Activated CD4-positive, alpha-beta T cell treated with anti-CD3 and anti-CD28 coated beads for 24 hours (primary cell): ENCODE measurements at places on chromosomes 16 and 17.

GRCh38 chr16:711548-712320 lies 3.2 kb upstream of the METRN start:
- DNase-seq, result peak; percentile 72

GRCh38 chr16:84166796-84167695 lies 19.8 kb downstream of the TAF1C start:
- no peak for DNase-seq

GRCh38 chr17:77444628-77444983 lies 303.8 kb downstream of the SEC14L1 start:
- DNase-seq, result no peak

DNA sequence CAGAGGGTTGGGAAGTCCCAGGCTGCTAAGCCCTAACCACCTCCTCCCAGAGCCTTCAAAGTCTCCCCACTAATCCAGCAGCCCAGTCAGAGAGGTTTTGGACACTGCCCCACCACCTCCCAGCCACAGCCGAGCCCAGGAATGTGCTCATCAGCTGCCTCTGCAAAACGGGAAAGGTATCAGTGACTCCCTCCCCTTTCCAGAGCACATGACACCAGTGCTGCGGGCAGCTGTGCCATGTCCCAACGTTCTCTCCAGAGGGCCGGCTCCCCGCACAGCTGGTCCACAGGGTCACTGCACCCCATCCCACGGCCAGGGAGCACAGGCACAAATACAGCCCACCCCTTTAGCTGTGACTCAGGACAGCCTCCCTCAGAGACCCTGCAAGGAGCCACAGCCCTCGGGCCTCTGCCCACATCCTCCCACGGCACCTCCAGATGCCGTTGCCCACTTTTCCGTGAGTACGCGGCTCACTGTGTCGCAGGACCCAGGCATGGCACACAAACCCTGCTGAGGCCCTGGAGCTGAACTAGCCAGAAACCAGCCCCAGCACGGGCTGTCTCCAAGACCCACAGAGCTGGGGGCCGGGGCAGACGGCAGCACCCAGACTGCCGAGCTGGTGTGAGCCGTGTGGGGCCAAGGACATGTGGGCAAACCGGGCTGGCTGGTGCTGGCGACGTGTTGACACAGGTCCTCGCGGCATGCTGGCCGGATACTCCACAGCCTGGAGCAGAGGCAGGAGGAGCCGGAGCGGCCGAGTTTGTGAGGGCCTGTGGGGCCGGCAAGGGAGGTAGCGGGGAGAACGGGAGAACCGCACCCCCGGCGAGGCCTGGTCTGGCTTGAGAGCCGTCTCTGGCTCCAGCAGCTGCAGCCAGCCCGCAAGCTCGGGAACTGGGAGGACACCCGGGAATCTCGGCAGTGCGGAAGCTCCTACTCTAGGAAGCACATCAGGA lies 6.3 kb upstream of the PPP1R27 start:
- no peak for DNase-seq

- no peak for DNase-seq
These were observed 36.6 kb downstream of the BAHCC1 start for GRCh38 chr17:81431545-81432482.

- no peak for DNase-seq
These were observed 121.6 kb downstream of the ZNF423 start for GRCh38 chr16:49734331-49734730.

- DNase-seq, result peak; percentile 35
These were observed 715 bp downstream of the TLCD3A start for GRCh38 chr17:732902-733720.

DNA sequence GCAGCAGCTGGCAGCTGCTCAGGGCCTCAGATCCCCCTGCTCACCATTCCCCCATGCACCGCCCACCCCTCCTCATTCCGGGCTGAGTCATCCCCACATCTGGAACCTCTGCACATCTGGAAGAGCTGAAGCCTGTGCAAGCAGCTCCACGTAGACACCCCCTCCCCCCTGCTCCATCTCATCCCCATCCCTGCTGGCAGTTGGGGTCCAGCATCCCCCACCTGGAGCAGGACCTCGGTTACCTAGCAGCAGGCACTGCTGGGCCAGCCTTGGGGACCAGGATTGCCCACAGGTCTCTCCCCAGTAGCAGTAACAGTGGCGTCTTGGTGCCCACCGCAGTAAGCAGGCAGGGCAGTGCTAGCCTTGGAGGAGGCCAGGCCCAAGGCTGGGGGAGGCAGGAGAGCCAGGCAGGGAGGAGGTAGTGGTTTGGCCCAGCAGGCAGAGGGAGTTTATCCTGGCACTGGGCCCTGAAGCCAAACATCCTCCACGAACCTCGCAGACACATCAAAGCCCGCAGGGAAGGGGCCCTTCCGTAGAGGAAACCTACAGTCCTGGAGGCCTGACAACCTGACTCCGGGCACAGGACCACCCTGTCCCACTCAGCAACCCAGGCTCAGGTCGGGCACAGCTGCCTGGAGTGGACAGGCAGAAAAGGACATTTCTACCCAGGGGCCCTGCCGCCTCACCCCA lies 7.7 kb upstream of the TMEM92 start:
- DNase-seq, result no peak

- DNase-seq, result no peak
These were observed 255.7 kb upstream of the DYNLRB2 start for GRCh38 chr16:80285104-80285503.

DNA sequence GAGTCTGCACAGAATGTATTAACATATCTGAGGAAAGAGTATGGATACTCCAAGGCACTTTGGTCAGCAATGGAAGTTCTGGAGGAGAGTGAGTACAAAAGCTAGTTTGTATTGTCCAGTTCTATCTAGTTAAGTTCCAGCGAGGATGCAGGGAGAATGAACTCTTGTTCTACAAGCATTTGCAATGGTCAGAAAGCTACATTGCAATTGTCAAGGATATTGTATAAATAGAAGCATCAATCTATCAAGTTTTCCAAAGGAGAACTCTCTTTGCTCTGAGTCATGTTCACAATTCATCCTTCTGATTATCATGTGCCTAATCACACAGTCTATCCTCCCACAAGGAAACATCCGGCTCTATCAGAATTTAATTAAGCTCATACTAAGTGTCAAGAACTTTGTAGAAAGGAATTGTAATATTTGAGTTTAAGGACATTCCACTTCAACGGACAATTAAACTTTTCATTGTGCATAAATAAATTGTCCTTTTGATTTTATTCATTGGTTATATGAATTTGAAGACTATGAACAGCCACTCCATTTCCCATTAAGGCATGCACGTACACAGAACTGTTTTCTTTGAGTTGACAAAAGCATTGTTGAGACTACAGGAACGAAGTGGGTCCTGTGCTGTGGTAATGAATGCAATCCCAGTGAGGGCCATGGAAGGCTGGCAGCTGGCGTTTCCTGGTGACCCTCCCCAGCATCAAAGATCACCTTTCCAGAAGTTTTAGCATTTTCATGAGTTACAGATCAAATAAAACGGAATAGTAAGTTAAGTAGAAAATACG lies 973.5 kb upstream of the GOT2 start:
- DNase-seq, result no peak

- peak; percentile 10 for DNase-seq
These were observed 25.8 kb downstream of the LITAF start for GRCh38 chr16:11560701-11561453.

DNA sequence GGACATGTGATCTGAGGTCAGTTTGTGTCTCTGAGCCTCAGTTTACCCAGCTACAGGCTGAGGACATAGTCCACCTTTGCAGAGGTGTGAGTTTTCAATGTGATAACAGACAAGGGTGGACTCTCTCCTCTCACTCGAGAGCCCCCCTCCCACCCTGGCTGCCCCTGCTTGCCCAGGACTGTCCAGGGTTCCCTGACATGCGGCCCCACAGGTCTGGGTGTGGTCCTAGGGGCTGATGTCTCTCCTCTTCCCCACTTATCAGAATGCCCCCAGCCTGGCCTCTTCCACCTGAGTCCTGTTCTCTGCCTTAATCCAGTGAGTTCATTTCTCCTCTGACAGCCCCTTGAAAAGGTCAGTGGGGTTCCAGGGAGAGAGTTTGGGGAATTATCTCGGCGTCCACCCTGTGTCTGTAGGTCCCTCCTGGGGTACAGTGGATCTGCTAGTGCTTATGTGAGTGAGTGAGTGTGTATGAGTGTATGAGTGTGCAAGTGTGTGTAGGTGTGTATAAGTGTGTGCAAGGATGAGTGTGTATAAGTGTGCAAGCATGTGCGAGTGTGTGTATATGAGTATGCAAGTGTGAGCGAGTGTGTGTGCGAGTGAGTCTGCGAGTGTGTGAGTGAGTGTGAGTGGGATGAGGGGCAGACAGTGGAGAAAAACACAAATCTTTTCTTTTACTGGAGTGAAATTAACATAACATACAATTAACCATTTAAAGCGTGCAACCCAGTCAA lies 175.0 kb downstream of the IRF8 start:
- no peak for DNase-seq

DNA sequence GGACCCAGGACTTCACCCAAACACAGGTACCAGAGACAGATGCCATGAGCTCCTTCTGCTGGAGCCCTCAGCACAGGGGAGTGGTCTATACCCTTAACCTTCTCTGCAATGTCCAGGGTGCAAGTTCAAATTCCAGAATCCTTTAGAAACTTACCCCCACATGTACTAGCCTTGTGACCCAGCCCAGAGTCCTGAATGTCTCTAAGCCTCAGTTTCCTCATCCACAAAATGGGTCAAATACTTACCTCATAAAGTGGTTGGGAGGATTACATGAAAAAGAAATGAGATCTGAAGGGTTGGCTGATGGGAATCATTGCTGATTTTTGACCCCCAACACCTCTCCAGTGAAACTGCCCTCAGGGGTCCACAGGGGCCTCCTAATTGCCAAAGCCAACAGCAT lies 21.7 kb downstream of the COTL1 start:
- no peak for DNase-seq
